Kidney glomerular epithelial cell (primary cell): ENCODE measurements at places on chromosomes 4 and X.
A peak's percentile ranks its signal among the peaks of the same experiment; 100 is the strongest.

DNA sequence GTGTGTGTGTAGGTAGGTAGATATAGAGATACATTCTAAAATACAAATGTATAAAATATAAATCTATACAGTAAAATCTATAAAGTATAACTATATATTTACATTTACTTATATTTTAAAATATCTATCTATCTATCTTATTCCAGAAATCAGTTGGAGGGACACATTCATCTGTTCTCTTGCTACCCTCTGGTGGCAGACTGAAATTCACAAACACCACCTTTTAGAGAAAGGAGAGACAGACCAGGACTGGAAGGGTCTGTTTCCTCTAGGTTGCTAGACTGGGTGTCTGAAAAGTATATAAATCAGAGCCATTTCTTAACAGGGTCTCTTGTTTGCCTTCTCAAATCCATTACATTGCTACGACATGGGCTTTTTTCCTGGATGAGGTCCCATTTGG lies 343.0 kb downstream of the OPHN1 start:
- DNase-seq, result no peak

DNA sequence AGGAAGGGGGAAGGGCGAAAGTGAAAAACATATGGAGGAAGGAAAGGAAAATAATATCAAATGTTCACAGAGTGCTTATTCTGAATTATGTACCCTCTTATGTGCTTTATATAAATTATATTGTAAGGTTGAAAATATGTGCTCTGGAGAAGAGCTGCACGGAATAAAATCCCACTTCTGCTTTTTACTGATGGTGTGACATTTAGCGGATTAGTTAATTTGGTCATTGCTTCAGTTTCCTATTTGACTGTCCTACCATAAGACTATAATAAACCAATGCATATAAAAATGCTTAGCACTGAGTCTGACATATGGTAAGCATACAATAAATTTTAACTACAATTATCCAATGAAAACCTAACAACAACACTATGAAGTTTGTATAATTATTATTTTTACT lies 86.2 kb downstream of the NPFFR2 start:
- DNase-seq, result no peak

- no peak for DNase-seq
Observed at GRCh38 chr4:140969296-140969695, 164.0 kb downstream of the RNF150 start.

DNA sequence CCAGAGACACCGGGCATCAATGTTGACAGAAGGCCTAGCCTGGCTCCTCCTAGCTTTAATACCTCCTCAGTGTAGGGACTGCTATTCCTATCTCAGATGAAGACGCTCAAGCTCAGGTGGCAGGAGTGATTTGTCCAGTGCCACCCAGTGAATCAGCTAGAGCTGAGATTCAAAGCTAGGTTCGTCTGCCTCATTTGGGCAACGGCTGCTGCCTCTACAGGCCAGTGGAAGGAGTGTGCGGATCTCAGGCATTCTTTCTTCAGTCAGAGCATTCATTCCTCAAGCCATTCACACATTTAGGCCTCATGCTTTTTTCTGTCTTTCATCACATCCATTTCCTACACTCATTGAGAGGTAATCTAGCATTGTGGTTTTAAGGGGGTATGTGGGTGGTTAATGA lies 7.3 kb downstream of the TSR2 start:
- DNase-seq, result no peak

DNA sequence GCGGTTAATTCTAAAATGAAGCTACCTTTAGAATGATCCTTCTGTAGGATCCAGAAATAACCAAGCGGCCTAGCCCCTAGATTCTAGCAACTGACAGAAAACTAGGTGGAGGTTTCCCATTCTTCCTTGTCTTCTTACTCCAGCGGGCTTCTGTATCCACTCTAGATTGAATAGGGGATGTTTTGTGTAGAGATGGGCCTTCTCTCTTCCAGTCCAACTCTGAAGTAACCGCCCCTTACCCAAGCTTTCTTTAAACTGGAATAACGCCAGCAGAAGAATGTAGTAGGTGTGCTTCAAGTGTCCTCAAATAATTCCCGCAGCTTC lies 386 bp upstream of the TMEM184C start:
- DNase-seq, result no peak

DNA sequence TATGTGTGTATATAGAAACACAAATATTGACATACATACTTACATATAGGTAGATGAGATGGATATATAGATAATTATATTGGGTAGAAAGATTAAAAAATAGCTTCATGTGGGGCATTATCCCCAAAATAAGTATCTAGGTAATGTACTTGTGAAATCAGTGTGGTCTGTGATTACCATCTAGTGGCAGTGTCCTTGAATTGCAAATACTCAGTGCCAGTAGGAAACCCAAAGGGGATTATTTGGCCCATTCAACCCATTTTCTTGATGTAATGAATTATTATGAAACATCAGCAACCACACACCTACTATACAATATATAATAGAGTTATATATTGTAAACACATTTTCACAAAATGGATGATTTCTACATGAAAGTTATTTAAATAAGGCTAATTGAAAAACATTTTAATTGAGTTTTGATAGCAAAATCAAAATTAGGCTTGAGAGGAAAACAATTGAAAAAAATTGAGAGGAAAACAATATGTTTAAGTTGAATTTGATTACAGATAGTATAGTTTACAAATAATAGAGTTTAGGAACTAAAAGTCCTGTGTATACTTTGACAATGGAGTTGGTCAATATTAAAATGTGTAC lies 389.4 kb downstream of the GALNTL6 start:
- DNase-seq, result peak; percentile 33

DNA sequence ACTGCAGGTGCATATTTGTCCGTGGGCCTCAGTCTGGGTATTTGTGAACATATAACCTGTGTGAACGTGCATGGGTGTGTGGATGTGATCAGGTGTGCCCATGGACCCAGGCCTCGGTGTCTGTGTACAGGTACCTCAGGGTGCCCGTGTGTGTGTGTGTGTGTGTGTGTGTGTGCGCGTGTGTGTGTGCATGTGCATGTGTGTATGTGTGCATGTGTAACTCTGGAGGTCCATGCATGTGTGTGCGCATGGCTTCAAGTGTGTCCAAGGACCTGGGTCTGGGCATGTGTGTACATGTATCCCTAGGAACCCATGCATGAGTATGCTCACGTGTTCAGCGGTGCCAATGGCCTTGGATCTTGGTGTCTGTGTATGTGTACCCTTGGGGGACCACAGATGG lies 15.8 kb downstream of the FTSJ1 start:
- DNase-seq, result no peak

DNA sequence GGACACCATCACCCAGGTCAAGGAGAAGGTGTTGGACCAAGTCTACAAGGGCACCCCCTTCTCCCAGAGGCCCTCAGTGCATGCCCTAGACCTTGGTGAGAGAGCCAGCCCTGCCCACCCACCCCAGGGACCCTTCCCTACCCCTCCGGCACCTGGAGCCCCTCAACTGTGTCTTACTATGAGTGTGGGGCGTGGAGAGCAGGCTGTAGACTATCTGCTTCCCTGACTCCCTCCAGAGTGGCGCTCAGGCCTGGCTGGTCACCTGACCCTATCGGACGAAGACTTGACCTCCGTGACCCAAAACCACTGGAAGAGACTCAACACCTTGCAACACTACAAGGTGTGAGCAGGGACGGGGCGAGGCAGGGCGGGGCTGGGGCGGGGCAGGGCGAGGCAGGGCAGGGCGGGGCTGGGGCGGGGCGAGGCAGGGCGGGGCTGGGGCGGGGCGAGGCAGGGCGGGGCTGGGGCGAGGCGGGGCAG lies 4.7 kb upstream of the SRPK3 start:
- no peak for DNase-seq

GRCh38 chrX:70422851-70423341 lies at the start of gene GDPD2:
GDPD2 (plus strand) TSS chrX:70423314; CDS start chrX:70424985, 1,671 bp downstream.
- DNase-seq, result peak; percentile 3

DNA sequence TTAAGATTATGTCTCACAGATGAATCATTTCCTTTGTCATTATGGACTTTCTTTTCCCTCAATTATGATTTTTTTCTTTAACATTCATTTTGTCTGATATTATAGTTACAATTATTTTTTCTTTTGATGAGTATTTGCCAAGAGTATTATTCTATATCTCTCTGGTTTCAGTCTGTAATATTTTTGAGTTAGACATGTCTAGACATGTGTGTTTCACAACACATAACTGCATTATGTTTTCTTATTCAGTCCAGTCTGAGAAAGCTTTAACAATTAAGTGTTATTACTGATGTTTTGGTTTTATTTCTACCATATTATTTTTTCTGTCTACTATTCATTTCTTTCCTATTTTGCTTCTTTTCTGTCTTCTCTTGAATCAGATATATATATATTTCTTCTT lies 108.3 kb upstream of the MID1IP1 start:
- no peak for DNase-seq

GRCh38 chr4:28007693-28008092 lies 1147.1 kb downstream of the STIM2 start:
- no peak for DNase-seq

- no peak for DNase-seq
Observed at GRCh38 chrX:72576141-72576894, 3.7 kb upstream of the HDAC8 start.

DNA sequence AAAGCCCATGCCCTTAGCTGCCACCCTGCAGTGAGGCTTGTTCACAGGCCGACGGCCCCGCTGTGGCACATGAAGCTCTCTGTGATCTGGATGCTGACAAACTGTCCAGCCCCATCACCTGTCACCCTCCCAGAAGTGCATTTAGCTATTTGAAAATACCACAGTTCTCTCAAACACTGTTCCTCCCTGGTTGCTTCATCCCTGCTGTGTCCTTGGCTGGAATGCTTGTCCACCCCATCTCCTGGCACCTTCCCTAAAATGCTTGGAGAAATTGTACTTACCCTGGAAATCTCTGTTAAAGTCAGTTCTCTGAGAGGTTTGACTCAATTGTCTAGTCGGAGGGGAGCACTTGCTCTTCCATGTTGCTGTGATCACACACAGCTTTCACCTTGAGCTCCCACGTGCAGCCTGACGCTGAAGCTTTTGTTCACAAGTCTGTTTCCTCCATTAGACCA lies 10.1 kb downstream of the SYNPO2 start:
- DNase-seq, result no peak

- no peak for DNase-seq
Observed at GRCh38 chr4:77443941-77444340, 161.7 kb upstream of the CXCL13 start.

DNA sequence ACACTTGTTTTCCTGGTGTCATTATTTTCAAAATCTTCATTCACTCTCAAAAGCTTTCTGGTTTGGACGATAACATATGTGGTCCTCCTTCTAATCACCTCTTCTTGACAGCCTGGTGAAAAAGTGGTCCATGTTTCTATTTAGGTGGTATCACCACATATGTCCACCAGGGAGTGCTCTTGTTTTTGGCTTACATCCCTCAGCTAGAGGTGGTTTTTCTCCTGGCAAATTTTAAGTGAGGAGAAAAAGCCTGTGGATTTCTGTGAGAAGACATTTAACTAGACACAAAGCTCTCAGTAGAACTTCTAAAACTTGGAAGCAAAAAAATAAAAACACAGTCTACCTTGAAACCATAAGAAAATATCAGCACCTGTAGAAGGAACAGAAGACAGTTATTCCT lies 58.0 kb upstream of the FRMPD4 start:
- no peak for DNase-seq

DNA sequence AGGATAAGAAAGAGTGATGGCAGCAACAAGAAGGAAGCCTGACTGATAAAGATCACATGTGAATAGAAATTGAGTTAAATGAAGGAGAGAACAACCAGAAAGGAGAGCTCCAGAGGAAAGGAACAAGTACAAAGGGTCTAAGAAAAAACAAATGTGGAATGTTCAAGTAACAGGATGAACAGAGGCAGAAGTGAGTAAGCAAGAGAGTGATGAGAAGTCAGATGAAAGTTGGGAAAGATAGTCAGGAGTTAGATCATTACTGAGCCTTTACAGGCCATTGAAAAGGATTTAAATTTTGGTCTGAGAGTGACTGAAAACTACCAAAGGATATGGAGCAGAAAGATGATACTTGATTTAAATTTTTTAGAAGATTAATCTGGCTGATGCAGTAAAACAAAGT lies 38.1 kb downstream of the NFXL1 start:
- DNase-seq, result no peak

DNA sequence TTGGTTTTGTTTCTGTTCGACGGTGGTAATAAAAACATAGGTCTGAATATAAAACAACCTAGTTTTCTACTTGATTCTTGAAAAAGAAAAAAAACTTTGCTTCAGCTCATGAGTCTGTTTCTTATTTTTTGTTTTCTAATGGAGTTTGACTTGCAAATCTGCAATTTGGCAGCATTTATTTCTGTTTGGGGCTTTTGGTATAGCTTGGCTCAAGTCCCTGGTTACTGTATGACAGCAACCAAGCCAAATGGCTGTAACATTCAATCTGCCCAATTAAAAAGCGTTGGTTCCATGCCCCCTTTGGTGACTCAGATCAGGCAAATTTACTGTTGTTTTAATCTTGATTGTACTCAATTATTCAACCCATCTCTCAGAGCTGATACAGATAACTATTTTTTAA lies 263.4 kb downstream of the GRIA3 start:
- DNase-seq, result no peak

DNA sequence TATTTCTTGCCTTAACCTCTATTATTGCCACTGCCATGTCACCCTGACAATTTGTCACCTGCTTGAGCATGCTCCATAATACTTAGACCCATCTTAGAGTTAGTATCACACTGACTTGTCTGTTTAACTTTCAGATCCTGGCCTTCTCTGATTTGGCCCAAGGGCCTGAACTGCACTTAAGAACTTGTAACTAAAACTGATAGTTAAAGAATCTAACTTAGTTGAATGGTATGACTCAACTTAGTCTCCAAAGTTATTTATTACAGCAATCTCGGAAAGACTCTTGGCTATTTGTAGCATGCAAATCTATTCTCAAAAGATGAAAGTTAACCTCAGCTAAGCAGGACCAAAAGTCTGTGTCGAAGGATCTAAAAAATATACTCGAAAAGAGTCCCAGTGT lies 72.3 kb downstream of the IGSF1 start:
- DNase-seq, result no peak

GRCh38 chrX:2901367-2902036 lies 27.6 kb downstream of the ARSD start:
- no peak for DNase-seq

DNA sequence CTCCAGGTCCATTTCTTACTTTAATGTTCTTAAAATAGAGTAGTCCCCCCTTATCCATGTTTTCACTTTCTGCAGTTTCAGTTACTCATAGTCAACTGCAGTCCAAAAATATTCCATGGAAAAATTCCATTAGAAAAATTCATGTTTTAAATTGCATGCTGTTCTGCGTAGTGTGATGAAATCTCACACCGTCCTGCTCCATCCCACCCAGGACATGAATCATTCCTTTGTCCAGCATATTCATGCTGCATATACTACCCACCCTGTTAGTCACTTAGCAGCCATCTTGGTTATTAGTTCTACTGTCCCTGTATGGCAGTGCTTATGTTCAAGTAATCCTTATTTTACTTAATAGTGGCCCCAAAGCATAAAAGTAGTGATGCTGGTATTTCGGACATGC lies 5.4 kb upstream of the PDLIM5 start:
- no peak for DNase-seq

DNA sequence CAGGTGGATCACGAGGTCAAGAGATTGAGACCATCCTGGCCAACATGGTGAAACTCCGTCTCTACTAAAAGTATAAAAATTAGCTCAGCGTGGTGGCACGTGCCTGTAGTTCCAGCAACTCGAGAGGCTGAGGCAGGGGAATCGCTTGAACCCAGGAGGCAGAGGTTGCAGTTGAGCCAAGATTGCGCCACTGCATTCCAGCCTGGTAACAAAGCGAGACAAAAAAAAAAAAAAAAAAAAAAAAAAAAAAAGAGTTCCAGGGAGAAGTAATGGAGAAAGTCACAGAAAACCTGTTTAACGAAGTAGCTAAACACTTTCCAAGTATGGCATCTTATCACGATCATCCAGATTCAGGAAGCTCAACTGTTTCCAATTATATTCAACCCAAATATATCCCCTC lies 10.9 kb downstream of the KLHL4 start:
- no peak for DNase-seq
